ENCODE measurements at places on chromosomes 12 and 14.

GRCh38 chr12:69348162-69348938 lies at the start of gene LYZ:
TSS of gene LYZ (plus strand) at chr12:69348381. CDS start at chr12:69348409, 28 bp downstream.
- DNase-seq: no peak

GRCh38 chr12:46811185-46811584 lies 14.6 kb downstream of the SLC38A4 start:
- no peak for DNase-seq

GRCh38 chr12:11839091-11839641 lies 189.7 kb downstream of the ETV6 start:
- no peak for DNase-seq

DNA sequence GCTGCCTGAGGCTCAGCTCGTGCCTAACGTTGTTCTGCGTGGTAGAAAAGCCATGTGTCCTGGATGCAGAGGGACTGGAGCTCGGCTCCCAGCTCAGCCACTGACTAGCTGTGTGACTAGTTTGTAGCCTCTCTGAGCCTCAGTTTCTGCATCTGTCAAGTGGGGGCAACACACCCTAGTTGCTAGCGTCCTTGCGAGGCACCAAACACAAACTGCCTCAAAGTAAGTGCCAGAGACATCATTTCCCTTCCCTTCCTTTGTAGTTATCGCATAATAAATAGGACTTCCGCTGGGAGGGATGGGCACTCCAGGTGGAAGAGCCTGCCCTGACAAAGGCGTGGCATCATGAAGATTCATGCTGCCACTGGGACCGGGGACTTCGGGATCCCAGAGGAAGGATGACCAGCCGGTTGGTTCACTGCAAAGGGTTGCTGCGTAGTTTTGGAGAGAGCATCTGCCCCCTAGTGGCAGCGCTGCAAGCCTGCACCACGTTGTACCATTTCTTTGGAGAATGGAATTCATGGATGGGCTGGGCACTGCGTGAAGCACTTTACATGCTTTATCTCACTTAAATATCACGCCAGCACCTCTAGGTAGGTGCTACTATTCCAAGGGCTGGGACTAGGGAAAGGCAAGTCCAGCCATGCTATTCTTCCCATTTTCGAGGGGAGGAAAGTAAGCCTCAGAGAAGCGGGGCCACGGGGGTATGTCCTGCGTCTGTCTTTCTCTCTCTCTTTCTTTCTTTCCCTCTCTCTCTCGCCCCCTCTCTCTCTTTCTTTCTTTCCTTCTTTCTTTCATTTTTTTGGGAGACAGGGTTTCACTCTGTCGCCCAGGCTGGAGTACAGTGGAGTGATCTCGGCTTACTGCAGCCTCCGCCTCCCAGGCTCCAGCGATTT lies 4.6 kb downstream of the CCDC197 start:
- peak; percentile 57 for DNase-seq

- no peak for DNase-seq
Observed at GRCh38 chr12:120468325-120468820, 1.2 kb downstream of the SRSF9 start.

- DNase-seq: no peak
Observed at GRCh38 chr14:87184180-87184579, 808.8 kb downstream of the GALC start.

GRCh38 chr12:103498990-103499389 lies 3.2 kb upstream of the C12orf42 start:
- DNase-seq: no peak
